Stimulated activated CD8-positive, alpha-beta memory T cell treated with anti-CD3 and anti-CD28 coated beads, Interleukin-4, amount 100 ng/mL, for 1 hour (primary cell): ENCODE measurements at places on chromosomes 16 and 17.

- DNase-seq = no peak
These were observed 339.0 kb downstream of the MAF start for GRCh38 chr16:79261481-79261940.

DNA sequence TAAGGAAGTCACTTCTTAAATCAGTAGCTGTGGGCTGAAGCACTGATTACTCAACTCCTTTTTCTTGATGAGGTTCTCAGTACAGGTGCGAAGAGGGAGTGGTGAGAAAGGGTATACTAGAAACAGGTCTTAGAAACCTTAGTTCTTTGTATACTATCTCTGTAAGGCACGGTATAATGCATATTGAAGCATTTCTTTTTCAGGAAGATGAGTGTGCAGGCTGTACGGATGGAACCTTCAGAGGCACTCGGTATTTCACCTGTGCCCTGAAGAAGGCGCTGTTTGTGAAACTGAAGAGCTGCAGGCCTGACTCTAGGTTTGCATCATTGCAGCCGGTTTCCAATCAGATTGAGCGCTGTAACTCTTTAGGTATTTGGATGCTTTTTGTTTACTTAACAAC is 39.2 kb downstream of the CYLD start:
- no peak for DNase-seq

- no peak for DNase-seq
These were observed 23.1 kb downstream of the STAT5A start for GRCh38 chr17:42311240-42312034.

GRCh38 chr17:77675816-77676215 is 282.7 kb upstream of the TNRC6C start:
- no peak for DNase-seq

- no peak for DNase-seq
These were observed 4.8 kb upstream of the GLG1 start for GRCh38 chr16:74611721-74612120.

DNA sequence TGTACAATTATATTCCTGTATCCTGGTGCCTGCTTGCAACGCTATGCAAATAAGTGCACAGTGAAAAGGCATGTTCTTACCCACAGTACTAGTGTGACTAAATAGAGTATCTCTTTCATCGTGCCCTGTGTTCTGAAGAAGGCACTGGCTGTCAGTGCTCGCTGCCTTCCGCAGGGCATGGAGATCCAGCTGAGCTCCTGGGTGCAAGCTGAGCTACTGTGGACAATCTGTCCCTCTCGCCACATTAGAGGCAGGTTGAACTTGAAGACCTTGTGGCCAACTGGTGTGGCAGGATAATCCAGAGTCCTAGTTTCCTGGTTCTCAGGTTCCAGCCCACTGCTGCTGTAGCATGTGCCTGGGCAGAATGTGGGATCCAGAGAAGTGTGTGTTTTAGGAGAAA is 1.9 kb upstream of the ST6GALNAC1 start:
- DNase-seq = no peak

GRCh38 chr16:8026450-8026849 is 563.9 kb downstream of the TMEM114 start:
- no peak for DNase-seq

- no peak for DNase-seq
These were observed 11.7 kb downstream of the CACNG1 start for GRCh38 chr17:67055811-67056745.

GRCh38 chr17:41812381-41813151 is at the start of gene FKBP10:
FKBP10 (plus strand) TSS chr17:41813004; CDS start chr17:41813035, 31 bp downstream.
- DNase-seq = peak; percentile 27

GRCh38 chr16:89135971-89136765 is 35.4 kb upstream of the CDH15 start:
- DNase-seq = no peak

DNA sequence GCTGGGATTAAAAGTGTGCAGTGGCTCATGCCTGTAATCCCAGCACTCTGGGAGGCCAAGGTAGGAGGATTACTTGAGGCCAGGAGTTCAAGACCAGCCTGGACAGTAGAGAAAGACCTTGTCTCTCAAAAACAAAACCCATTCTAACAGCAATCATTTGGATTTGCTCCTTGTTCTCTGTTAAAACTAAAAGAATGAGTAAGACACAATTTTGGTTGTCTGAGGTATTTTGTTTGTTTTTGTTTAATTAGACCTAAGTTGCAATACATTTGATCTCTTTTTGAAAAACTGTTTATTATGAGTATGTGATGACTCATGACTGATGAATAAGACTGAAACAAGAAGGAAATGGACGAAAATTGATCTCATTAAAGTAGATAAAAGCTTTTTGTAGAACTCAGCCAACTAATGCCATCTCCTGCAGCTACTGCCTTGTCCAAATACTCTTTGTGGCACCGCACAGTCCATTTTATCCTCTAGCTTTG is 29.0 kb downstream of the GLG1 start:
- no peak for DNase-seq

GRCh38 chr16:48155926-48156789 is at the start of gene ABCC12:
ABCC12 (minus strand) TSS chr16:48155993; CDS start chr16:48146424, 9,569 bp downstream.
- DNase-seq = no peak

GRCh38 chr17:30819971-30820705 is 4.4 kb downstream of the CRLF3 start:
- no peak for DNase-seq

DNA sequence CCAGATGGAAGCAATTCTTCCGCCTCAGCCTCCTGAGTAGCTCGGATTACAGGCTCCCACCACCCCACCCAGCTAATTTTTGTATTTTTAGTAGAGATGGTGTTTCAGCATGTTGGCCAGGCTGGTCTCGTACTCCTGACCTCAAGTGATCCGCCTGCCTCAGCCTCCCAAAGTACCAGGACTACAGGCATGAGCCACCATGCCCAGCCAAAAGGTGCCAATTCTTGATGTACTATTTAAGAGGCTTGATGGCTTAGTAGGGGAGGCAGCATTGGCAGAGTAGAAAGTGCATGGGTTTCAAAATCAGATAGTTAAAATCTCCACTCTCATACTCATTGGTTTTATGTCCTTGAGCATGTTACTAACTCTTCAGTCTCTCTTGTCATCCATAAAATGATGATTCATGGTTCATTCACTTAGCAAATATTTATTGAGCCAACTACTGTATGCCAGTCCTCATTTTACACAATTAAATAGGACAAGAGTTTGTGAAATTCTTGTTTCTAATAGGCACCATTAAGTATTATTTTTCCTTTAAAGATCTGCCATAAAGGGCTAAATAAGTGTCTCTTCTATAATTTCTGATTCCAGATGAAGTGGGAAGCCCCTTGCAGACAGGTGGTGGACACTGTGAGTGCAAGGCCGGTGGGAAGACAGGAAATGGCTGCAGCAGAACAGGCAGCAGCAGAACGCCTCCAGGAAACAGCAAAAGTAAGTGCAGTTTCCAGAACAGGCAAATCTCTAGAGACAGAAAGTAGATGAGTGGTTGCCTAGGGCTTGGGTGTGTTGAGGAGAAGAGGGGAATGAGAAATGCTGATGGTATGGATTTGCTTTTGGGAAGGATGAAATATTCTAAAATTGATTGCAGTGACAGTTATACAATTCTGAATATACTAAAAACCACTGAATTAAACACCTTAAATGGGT is 8.2 kb upstream of the RPL27 start:
- no peak for DNase-seq

DNA sequence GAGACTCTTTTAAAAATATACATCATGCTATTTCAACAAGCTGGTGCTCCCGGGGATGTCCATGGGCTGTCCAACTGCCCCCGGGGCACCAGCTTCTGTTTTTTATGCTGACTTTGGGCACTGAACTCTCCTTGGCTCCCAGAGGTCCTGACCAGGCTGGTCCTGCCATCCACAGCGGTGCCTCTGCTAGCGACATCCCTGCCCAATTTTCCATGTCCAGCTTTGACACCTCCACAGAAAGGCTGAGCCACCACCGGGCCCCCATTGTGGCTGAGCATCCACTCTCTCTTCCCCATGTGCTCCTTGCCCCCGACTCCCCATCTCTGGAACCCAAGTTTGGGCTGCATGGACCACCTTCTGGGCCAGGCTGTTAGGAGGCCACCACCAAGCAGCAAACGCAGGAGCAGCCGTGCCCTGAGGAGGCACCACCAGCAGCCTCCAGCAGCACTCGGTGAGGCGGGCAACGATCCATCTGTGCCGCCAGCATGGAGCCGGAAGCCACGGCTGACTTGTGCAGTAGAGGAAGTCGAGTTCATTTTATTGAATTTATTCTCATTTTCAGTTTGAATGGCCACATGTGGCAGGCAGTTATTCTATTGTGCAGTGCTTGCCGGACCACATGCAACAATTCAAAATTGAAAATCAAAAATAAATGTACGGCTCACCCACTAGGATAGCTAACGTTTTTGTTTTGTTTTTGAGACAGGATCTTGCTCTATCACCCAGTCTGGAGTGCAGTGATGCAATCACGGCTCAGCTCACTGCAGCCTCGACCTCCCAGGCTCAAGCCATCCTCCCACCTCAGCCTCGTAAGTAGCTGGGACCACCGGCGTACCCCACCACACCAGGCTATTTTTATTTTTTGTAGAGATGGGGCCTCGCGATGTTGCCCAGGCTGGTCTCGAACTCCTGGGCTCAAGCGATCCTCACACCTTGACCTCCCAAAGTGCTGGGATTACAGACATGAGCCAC is 2.8 kb upstream of the MEAK7 start:
- DNase-seq = no peak

DNA sequence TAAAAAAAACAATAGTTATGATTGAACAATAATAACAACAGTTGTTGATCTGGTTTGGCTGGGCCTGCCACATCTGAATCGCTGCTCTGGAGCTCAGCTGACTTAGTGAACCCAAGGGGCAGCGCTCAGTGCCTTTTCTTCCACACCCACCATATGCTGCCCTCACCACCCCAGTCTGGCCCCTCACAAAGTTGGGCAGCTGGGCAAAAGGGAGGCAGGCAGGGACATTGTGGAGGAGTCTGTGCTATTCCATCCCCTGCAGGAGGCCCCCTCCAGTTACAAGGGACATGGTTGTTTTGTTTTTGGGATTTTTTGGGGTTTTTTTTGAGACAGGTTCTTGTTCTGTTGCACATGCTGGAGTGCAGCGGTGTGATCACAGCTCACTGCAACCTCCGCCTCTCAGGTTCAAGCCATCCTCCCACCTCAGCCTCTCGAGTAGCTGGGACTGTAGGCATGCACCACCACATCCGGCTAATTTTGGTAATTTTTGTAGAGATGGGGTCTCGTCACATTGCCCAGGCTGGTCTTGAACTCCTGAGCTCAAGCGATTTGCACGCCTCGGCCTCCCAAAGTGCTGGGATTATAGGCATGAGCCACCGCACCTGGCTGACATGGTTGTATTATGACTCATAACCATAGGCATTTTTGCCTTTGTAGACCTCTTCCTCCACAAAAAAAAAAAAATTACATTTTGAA is 8.6 kb upstream of the PECAM1 start:
- no peak for DNase-seq

GRCh38 chr17:40306395-40306794 is 2.6 kb upstream of the RARA start:
- DNase-seq = no peak

GRCh38 chr16:89017543-89018281 is 40.7 kb upstream of the CBFA2T3 start:
- DNase-seq = no peak

DNA sequence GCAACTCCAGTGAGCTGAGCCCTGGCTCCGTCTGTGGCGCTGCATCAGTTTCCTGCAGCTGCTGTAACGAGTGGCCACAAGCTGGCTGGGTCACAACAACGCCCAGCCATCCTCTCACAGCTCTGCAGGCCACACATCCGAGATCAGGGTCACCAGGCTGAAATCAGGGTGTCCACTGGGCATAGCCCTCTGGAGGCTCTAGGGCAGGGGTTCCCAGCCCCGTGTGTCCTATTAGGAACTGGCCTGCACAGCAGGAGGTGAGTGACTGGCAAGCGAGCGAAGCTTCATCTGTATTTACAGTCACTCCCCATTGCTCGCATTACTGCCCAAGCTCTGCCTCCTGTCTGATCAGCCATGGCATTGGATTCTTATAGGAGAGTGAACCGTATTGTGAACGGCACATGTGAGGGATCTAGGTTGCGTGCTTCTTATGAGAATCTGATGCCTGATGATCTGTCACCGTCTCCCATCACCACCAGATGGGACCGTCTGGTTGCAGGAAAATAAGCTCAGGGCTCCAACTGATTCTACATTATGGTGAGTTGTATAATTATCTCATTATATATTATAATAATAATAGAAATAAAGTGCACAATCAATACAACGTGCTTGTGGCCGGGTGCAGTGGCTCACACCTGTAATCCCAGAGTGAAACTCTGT is 176.5 kb downstream of the SEC14L1 start:
- DNase-seq = no peak

DNA sequence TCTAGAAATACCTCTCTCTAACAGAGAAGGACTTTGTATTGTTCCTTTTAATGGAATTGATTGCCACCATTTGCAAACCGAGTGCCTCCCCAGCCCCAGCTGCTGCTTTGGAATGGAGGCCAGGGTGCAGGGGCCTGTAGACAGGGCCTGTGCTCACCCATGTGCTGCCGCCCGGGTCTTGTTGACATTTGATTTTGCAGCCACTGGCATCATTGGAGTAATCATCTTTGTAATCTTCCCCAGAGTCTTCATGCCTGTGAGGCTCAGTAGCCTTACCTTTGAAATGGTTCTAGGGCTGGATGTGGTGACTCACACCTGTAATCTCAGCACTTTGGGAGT is 119.8 kb downstream of the CLEC16A start:
- no peak for DNase-seq

- DNase-seq = peak; percentile 50
These were observed 10.6 kb upstream of the TERF2 start for GRCh38 chr16:69396187-69397061.

DNA sequence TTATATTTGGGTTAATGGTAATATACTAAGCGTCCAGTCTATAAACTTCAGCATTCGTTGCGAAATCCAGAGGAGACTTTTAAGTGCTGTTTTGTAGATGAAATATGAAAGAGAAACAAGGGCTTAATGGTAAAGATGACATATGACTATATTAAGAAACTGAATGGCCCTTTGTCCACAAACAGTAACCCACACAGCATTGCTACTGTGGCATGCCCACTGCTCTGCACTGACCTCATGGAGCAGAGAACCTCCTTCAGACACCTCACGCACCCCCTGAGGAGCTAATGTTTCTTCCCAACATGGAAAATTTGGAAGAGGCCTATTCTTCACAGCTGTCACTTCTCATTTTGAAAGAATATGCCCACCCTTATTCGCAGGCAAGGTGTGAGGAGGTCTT is 26.7 kb downstream of the ASPA start:
- no peak for DNase-seq

DNA sequence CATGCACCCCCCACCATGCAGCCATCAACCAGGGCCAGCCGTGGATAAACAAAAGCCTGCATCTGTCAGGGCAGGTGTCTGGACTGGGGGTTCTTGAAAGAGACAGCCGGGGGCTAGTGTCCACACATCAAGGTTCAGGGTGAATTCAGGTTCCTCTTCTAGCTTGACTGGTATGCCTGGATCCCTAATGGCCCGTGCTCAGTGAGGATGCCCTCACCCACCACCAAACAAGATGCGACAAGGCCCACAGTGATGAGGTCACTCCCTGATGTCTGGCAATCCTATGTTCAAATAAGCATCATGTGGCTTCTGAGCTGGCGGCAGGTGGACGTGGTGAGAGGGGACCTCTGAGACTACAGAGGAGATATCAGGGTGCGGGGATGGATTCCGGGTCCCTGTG is 64.6 kb downstream of the GOSR1 start:
- DNase-seq = no peak

- no peak for DNase-seq
These were observed 33.7 kb downstream of the TSC2 start for GRCh38 chr16:2081201-2082084.
